ENCODE measurements at places on chromosomes 11 and 22. TPM values are rescaled to one million over a fixed set of nuclear protein-coding genes. Genes with fewer than 3 reads are reported as not detected.

DNA sequence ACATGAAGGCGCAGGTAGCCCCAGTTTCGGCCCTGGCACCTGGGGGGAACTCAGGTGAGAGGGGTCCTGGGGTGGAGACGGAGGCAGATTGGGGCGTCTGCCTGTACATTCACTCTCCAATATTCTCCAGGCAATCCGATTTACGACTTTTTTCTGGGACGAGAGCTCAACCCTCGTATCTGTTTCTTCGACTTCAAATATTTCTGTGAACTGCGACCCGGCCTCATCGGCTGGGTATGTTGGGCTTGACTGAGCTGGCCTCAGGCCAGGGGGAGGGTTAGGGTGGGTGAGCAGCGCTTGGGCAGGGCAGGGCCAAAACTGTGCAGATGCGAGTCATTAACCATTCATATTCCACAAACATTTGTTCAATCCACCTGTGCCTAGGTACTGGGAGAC lies 1.7 kb downstream of the TM7SF2 start:
- H3K4me1 ChIP-seq = peaks cover 30% of the 10 kb centered on the region
- no peaks in the 10 kb centered on the region for H3K36me3 ChIP-seq
- no peaks in the 10 kb centered on the region for H3K27me3 ChIP-seq
- DNase-seq = no peak
- peak overlapping the region; percentile 79 for H3K27ac ChIP-seq

DNA sequence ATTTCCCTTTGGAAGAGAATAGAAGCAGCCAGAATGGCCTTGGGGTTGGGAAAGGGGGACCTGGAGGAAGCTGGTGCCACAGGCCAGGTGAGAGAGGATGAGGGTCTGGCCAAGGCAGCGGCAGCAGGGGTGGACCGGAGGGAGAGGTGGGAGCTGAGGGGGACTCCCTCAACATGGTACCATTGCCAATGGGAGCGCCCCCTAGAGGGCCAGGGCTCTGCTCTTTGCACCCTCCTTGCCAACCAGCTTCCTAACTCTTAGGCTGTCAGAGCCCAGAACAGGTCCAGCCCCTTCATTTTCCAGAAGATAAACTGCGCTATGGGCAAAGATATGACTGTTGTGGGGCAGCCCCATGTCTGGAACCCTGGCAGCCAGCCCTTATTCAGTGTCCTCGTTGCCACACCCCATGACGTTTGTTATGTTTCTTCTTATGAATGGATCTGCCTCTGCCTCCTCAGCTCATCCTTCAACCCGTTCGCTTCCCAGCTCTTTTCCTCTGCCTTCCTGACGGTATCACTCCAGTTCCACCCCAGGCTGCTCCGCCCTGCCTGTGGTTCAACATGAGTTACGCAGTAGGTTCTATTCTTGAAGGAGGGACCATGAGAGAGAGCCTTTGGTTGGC lies 185.2 kb downstream of the GRIK4 start:
- no peak for DNase-seq
- H3K27me3 ChIP-seq = no peaks in the 10 kb centered on the region
- no peaks in the 10 kb centered on the region for H3K4me1 ChIP-seq
- H3K36me3 ChIP-seq = no peaks in the 10 kb centered on the region
- H3K27ac ChIP-seq = no peak overlapping the region

DNA sequence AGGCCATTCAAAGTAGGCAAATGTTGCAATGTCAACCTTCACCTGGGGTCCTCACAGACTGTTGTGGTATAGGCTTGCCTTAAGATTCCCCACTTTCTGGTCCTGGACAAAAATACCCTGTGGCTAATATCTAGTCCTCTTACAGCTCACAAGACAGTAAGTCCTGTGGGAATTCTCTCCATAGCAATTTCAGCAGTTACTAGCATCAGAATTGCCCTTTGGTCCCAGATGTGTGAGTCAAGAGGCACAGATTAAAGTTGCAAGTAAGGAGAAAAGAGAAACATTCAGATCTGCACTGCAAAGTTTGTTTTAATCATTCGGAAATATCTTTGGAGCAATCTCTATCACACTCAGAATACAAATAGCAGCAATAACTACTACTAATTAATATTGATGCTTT lies 420.2 kb downstream of the NTM start:
- no peaks in the 10 kb centered on the region for H3K36me3 ChIP-seq
- no peak overlapping the region for H3K4me3 ChIP-seq
- H3K27me3 ChIP-seq = peaks cover 3% of the 10 kb centered on the region
- DNase-seq = no peak
- H3K27ac ChIP-seq = no peak overlapping the region
- H3K4me1 ChIP-seq = no peaks in the 10 kb centered on the region

VWCE gene
- total RNA-seq = 0.51 TPM

- H3K36me3 ChIP-seq = no peaks in the 10 kb centered on the region
- DNase-seq = no peak
- 0 out of 2 replicates have a peak, but pooled peaks cover 4% of the 10 kb centered on the region for H3K4me1 ChIP-seq
- no peak overlapping the region for H3K27ac ChIP-seq
Observed at GRCh38 chr11:111573821-111574249, 28.4 kb upstream of the SIK2 start.

DNA sequence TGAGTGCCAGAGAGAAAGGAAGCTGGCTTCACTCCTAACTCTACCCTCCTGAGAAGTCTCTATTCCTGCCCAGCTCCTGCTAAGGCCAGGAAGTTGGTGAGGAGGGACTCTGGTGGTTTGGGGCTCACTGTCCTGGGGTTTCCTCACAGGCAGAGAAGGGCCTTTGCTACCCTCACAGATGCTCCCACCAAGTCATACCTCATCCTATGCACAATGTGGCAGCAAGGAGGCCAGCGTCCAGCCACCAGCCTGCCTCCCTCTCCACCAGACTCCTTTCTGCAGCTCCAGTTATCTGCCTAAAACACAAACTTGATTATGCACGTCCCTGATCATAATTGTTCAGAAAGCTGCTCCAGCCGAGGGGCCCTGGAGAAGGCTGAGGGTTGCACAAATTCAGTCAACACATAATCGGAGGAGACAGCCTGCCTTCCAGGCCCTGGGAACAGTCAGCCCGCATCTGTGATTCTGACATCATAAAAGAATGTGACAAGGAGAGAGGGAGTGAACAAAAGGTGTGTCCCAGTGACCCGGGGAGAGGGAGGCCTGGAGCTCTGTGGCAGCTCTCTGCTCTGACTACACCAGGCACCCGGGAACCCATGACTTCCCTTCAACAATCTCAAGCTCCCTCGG lies 28.8 kb downstream of the DKK3 start:
- peak overlapping the region; percentile 95 for H3K27ac ChIP-seq
- peaks cover 55% of the 10 kb centered on the region for H3K4me1 ChIP-seq
- DNase-seq = no peak

CDPF1 gene
- total RNA-seq = 11.2 TPM

DNA sequence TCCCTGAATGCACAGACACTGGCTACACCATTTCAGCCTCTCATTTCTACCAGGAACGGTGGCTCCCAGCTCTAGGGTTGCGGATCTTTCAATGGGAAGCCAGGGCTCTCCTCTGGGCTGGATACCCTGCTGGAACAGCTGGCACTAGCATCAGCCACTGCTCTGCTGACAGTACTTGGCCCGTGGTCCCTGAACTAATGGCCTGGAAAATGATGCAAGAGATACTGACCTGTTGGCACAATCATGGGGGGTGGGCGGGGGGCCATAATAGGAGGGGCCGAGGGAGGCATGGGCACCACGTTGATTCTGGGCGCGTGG lies 10.7 kb upstream of the TBC1D10A start:
- peaks cover 5% of the 10 kb centered on the region for H3K36me3 ChIP-seq
- no peaks in the 10 kb centered on the region for H3K27me3 ChIP-seq
- DNase-seq = no peak
- H3K27ac ChIP-seq = no peak overlapping the region
- H3K4me3 ChIP-seq = no peak overlapping the region

GRCh38 chr11:124915541-124916369 lies 3.3 kb upstream of the HEPN1 start:
- DNase-seq = no peak
- H3K27ac ChIP-seq = no peak overlapping the region
- no peaks in the 10 kb centered on the region for H3K4me1 ChIP-seq
- H3K27me3 ChIP-seq = no peaks in the 10 kb centered on the region
- H3K36me3 ChIP-seq = no peaks in the 10 kb centered on the region
- H3K4me3 ChIP-seq = no peak overlapping the region
